Thoracic aorta (tissue), 2 donors: ENCODE measurements at places on chromosomes 11 and 22.

DNA sequence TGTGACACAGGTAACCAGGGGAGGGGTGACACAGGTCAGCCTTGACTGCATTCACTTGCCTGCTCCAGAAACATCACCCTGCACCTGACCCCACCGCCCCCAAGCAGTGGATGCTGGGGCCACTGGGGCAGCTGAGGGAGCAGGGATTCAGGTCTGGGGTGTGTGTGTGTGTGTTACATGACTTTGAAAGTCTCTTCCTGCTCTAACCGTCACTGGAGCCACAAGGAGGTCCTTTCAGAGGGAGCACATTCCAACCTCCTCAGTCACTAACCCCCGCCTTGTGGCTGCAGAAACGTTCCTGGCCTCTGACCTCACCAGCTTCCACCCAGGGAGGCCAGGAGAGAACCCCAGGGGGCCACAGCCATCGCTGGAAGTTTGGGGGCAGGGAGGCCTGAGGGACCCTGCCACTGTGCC is 2.9 kb upstream of the FOSL1 start:
- DNase-seq: no peak

DNA sequence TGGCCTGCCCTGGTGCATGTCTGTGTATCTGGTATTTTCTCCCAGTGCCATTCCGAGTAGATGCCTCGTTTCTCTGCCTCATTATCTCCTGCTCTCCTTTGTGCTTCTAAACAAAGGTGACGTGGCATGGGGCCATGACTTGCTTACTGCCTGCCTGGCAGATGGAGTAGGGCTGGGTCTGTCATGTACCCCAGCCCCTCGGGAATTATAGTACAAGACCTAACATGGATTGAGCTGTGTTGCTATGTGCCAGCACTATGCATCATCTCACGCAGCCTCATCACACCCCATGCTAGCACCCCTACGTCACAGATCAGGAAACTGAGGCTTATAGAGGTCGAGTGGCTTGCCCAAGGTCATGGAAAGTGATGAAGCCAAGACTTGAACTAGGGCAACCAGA is 88.1 kb downstream of the GALNT18 start:
- no peak for DNase-seq

DNA sequence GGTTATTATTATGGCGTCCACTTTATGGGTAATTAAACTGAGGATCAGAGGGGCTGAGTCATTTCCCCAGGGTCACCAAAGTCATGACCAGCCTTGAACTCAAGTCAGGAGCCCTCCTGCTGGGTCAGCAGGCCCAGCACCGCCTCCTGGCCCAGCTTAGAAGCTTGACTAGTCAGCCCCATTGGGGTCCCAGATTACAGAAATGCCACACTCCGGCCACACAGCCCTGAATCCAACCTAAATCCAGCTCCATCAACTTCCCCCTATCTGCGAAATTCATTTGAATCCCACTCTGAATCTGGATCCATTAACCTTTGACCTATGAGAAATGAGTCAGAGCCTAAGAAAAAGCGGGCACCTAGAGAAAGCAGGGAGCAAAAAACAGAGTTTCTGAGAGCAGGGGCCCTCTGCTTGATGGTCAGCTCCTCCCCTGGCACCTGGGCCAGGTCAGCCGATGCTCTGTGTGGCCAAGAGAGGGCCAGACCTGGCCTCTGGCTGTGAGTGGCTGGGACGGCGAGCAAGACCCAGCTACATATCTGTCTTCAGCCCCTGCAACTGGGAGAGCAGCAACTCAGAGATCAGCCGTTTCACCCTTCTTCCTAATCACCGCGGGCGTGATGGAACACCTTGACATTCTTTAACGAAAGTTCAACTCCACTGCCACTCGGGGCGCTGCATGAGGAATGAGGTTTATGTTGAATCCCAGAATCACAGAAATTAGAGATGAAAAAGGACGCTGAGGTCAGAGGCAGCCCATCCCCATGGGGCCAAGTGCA is 196.1 kb downstream of the TRIM29 start:
- DNase-seq: no peak

DNA sequence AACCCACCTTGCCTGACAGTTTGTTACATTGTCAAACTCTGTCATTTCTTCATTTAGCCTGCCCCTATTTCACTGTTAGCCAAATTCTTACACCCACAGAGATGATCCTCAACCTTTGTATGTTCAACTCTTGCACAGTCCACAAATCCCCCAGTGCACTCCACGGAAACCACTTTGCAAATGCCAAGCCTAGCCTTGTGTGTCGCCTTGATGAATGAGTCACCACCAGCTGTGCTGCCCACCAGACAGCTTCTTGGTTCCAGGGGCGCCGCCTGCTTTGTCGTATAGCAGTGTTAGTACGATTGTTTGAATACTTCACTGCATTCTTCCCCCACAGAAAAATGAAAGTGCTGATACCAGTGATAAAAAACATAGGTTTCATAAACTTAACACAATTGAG is 686.3 kb downstream of the NTM start:
- no peak for DNase-seq

DNA sequence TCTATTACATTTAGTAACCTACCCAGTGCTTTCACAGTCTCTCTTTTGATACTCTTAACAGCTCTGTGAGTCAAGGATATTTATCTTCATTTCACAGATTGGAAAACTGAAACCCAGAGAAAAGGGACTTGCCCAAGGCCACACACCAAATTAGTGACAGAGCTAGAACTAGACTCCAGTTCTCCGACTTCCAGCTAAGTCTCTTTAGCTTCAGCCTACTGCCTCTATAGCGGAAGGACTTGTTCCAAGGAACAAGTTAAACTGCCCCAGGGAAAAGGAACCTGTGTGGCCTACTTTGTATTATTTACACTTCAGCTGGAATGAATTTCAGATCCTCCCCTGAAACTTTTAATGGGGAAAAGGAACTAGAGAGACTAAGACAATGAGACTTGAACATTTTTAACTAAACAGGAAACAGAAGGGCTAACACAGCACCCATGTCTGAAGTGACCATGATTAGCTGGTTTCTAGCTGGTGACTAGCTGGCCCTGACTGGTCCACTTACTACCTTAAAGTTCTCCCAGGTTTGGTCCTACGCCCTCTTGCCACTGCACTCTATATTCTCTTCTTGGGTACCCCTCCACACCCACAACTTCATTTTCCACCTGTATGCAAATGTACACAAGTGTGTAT is 1.3 kb downstream of the LRRC51 start:
- no peak for DNase-seq

- no peak for DNase-seq
Measured at GRCh38 chr11:132423266-132423665, 1052.9 kb downstream of the NTM start.

DNA sequence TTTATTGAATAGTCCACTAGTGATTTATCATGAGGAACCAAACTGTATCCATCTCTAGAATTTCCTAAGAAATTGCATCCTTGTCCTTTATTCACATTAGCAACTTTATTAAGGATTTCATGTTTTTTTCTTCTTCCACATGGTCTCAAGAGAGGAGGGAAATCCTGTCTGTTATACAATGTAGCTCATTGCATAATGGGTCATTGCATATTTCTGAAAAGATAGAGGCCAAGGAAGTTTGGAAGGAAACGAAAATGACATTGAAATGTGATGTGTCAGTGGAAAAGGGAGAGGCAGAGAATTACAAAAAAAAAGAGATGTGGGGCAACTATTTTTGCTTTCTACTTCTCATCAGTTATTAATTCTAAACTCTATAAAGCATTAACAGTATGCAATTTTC is 353.1 kb downstream of the METTL15 start:
- no peak for DNase-seq

- DNase-seq: no peak
Measured at GRCh38 chr22:46362934-46363515, 27.5 kb downstream of the TRMU start.

DNA sequence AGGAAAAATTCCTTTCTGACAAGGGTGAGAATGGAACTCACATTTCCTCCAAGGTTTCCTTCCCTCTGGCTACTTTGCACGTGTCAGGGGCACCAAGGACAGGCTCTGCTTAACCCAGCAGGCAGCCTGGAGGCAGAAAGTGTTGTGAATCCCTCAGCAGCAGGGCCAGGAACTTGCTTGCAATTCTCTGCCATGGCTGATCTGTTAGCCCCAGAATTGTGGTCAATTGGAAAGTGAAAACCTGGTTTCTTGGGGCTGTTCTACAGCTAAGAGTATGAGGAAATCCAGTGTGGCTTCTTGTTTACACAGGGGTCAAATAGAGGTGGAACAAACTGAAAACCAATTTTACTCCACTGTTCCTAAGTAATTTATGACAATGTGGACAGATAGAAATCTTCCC is 38.3 kb upstream of the CEP295 start:
- no peak for DNase-seq

GRCh38 chr11:14793546-14793945 is 98.5 kb downstream of the CYP2R1 start:
- DNase-seq: no peak

DNA sequence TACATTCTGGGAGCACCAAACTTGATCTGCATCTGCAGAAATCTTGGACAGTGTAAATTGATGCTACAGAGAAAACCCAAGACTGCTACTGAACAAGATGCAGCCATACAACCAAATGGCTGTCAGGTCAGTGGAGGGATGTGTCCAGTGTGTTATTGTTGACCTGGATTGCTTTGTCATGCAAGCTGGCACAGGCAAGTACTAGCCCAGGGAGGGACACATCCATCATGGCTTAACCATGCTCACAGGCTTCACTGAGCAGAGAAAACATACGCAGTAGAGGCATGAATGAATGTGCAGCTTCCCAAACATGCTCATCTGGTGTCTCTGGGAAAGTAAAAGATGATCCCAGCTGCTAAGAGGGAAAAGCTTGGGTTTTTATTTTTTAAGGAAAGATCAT is 93.6 kb downstream of the MTNR1B start:
- DNase-seq: no peak

GRCh38 chr11:818396-819128 is at the start of gene PNPLA2:
Gene PNPLA2, plus strand, starts transcription at chr11:818914. Its CDS starts 805 bp downstream, at chr11:819719.
- DNase-seq: no peak

DNA sequence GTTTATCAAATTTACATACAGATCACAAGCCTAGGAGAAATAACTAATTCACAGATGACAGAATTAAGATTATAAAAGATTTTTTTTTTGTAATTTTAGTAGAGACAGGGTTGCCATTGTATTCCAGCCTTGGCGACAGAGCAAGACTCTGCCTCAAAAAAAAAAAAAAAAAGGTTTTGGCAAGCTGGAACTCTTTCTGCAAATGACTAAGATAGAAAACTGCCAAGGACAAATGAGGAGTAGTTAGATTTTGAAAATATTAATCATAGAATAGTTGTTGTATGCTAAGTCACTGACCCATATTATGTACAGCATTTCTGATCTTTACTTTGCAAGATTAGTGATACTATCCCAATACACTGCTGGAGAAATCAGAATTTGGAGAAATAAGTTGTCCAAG is 99.2 kb downstream of the C11orf65 start:
- DNase-seq: no peak

DNA sequence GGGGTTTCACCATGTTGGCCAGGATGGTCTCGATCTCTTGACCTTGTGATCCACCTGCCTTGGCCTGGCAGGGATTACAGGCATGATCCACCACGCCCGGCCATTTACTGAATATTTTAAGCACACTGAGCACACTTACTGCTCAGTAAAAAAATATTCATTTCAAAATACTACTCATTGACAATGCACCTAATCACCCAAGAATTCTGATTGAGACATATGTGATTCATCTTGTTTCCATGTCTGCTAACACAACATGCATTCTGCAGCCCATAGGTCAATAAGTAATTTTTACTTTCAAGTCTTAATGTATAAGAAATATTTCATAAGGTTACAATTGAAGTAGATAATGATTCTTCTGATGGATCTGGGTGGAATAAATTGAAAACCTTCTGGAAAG is 4.2 kb upstream of the OR52J3 start:
- DNase-seq: no peak

DNA sequence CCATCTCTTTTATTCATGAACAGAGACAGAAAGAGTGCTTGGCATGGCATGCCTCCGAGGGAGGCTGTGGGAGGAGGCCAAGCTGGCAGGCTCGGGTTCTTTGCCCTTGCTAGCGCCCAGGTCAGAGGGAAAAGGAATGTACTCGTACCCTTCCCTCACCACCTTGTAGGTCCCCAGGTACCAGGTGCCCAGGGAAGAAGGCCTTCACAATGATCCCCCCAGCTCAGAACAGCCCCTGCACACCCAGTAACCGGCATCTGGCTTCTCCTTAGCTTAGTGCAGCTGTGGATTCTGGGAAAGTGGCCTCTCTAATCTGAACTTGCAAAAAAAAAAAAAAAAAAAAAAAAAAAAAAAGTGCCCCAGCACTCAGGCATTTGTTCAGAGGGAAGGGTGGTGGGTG is 1.3 kb downstream of the HEPN1 start:
- DNase-seq: no peak

DNA sequence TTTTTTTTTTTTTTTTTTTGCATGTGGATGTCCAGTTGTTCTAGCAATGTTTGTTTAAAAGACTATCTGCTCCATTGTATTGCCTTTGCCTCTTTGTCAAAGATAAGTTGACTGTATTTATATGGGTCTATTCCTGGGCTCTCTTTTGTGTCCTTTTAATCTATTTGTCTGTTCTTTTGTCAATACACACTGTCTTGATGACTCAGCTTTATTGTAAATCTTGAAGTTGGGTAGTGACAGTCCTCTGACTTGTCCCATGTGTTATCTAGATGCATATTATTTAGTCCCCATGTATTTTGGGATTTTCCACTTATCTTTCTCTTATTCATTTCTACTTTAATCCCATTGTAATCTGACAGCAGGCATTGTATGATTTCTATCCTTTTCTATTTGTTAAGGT is 3.3 kb downstream of the CCDC81 start:
- no peak for DNase-seq

GRCh38 chr11:32318071-32319055 is 117.0 kb downstream of the WT1 start:
- DNase-seq: no peak

DNA sequence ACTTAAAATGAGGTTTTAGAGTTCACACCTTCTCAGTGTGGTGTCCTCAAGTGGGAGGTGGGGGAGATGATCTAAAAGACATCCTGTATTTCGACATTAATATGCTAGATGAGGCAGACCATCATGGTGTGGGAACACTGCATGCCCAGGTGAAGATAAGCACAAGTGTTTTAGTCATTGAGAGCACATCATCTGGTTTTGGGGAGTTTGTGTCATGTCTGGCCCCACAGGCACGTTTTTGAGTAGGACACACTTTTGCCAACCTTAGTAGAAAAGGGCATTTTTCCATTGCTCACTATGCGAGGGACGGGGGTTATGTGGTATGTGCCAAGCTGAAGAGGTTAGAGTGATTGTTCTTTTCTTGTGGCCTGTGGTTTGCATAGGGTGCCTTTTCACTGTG is 189.3 kb downstream of the DBX1 start:
- DNase-seq: no peak

DNA sequence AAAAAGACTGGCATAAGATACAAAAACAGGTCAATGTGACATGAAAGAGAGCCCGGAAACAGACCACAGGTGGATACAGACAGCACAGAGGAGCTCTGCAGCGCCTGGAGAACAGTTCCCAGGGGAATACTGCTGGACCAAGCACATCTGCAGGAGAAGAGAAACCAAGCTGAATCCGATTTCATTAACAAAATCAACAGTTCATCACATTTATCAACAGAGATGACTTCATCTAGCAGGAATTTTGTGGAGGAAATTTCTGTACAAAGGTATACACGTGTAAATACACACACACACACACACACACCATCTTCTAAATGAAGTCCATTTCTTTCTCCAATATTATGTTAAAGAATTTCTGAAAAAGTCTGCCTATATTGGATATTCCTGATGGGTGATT is 17.1 kb downstream of the YPEL1 start:
- no peak for DNase-seq
